C1 segment of cervical spinal cord (tissue), 14 donors: ENCODE measurements at places on chromosomes 5 and 9.

DNA sequence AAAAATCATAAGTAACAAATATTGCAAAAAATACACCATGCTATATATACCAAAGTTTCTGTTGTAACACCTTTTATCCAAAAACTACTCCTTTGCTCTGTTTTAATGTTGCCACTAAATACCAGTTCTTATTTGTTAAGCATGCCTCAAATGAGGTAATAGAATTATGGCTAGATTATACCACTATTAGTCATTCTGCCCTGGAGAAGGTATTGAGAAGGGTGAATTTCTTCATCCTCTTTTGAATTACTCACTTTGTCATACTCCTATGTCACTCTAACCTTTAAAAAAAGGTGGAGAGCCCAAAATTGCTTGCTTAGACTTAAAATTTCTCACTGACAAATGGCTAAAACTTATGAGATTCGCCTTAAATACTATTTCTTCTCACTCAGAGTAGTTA is 750.9 kb downstream of the MAT2B start:
- DNase-seq, result no peak

DNA sequence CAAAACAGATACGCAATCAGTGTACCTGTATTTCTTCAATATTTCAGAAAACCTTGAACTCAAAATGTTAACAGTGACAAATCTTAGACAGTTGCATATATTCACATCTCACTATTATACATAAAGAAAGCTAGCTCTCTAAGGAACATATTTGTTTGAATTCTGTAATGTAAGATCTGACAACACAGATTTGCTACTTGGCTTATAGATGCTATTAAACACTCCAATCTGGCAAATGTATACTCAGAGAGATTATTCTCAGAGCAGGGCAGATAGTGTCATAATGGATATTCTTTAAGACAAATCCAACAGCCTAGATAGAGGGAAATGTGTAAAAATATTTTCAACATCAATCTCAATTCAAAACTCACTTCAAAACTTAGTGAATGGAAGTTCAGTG is 794.5 kb upstream of the CDH9 start:
- DNase-seq, result no peak

- DNase-seq, result no peak
Observed at GRCh38 chr9:24572406-24572805, 26.7 kb upstream of the IZUMO3 start.

- no peak for DNase-seq
Observed at GRCh38 chr9:35993976-35994720, 36.2 kb upstream of the OR2S2 start.

DNA sequence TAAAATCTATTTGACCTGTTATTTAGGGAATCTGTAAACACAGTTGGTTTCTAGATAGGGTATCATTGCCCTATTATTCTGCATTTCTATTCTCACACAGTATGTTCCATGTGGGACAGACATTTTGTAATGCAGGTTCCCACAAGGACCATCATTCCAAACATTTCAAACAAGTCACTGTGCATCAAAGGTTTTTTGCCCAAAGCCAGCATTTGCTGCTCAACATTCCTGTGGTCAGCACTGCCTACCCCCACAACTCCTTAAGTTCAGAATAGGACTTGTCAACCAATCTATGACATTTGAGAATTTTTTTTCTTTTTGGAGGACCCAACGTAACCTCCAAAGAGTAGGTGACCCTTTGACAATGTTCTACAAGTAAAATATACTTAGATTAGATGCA is 95.7 kb downstream of the LPAR1 start:
- no peak for DNase-seq

- no peak for DNase-seq
Observed at GRCh38 chr9:137247135-137247915, 3.8 kb upstream of the STPG3 start.

- no peak for DNase-seq
Observed at GRCh38 chr5:27325513-27325912, 287.1 kb upstream of the CDH9 start.

DNA sequence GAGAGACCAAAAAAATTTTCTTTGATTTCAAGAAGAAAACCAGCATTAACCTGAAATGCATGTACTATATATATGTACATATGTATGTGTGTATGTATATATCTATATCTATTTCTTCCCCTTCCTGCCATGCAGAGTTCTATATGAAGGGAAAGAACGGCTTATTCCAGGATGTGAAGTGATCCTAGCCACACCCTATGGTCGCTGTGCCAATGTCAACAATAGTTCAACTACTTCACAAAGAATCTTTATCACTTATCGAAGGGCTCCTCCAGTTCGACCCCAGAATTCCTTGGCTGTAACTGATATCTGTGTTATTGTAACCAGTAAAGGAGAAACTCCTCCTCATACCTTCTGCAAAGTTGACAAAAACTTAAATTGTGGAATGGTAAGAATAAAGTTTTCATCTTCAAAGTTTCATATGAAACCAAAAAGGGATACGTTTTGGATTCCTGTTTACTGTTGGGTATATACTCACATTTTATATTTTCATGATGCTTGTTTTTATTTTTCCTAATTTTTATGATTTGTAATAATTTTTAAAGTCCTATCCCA is 56.2 kb downstream of the DENND4C start:
- no peak for DNase-seq

- no peak for DNase-seq
Observed at GRCh38 chr5:6404129-6404528, 25.8 kb upstream of the MED10 start.

DNA sequence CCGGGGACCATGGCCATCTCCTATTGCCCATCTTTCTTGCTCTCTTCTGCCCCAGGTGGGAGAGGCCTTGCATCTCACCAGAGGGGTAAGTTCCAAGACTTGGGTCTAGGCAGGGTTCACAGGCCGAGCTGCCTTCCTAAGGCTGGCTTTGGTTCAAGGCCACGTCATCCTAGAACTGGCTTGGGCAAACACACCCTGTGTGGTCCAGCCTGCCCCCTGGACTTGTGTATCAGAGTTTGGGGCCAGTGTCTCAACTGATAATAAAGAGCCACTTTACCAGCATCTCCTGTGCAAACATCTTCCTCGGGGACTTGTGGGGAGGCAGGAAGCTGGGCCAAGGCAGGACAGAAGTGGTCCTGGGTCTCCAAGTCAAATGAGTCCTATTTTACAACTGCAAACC is 17.8 kb downstream of the BOD1 start:
- no peak for DNase-seq

- no peak for DNase-seq
Observed at GRCh38 chr9:129676975-129677374, 11.5 kb downstream of the PRRX2 start.

GRCh38 chr9:129664746-129665388 is 580 bp upstream of the PRRX2 start:
- DNase-seq, result no peak

- no peak for DNase-seq
Observed at GRCh38 chr5:1497242-1497777, 26.4 kb downstream of the LPCAT1 start.

DNA sequence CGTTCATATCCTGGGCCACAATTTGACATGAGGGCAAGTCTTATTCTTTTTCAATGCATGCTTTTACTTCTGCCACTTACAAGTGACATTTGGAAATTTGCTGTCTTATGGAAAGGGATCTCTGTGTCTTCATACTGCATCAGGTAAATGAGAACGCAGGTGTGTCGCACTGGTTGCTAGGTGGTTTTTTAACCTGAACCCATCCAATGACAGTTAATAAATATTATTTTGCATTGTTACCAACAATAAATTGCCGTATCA is 1.1 kb downstream of the ADAMTS16 start:
- DNase-seq, result no peak

DNA sequence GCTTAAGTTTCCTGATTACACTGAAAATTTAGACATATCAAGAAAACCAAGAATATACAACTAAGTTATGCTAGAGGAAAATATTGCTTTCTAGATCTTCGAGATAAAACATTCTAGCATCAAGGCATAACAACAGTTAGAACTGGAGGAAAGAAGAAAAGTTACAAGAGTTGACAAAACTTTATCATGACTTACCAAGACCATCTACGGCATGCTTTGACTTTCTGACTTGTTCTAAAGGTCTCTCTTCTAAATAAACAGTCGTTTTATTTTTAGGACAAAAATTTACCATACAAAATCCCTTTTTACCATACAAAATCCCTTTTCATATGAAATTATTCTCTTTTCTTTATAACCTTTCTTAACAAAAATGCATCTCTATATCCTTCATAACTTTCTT is 1110.1 kb upstream of the CDH10 start:
- no peak for DNase-seq

DNA sequence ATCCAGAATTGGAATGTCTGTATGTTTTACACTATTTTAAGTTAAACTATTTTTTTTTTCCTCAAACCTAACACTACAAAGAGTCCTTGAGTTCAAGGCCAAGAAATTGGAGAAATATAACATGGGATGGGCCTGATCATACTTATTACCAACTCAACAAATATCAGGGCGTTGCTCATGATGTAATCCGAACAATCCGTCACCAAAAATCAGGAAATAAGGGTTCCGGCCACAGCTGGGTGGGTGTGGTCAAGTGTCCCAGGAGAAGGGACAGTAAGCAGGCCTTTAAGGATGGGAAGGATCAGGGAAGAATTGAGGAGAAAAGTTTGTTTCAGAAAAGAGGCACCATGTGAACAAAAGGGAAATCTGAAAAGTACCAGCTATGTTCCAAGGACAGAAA is 29.8 kb downstream of the MED27 start:
- DNase-seq, result no peak

- DNase-seq, result no peak
Observed at GRCh38 chr9:121881920-121882500, 211.1 kb downstream of the TTLL11 start.

- no peak for DNase-seq
Observed at GRCh38 chr9:137053944-137054931, at the start of gene ENTPD2. Gene ENTPD2, minus strand, starts transcription at chr9:137054061. Its CDS starts 64 bp downstream, at chr9:137053997.

- DNase-seq, result no peak
Observed at GRCh38 chr5:57414857-57415256, 67.8 kb downstream of the ACTBL2 start.

GRCh38 chr5:67530609-67531255 is 334.1 kb upstream of the CD180 start:
- no peak for DNase-seq

GRCh38 chr9:21993007-21993406 is 1.2 kb downstream of the CDKN2A start:
- DNase-seq, result no peak

GRCh38 chr9:21317956-21318923 is 13.1 kb upstream of the IFNA5 start:
- DNase-seq, result no peak

GRCh38 chr5:141809380-141810096 is 68.7 kb downstream of the PCDH1 start:
- no peak for DNase-seq

- no peak for DNase-seq
Observed at GRCh38 chr9:130352081-130352480, 86.5 kb downstream of the HMCN2 start.

GRCh38 chr5:140349244-140349643 is 2.8 kb upstream of the HBEGF start:
- no peak for DNase-seq

- DNase-seq, result peak; percentile 63
Observed at GRCh38 chr9:97980918-97981845, 2.0 kb upstream of the ANP32B start.

- DNase-seq, result no peak
Observed at GRCh38 chr5:8192840-8193239, 323.9 kb downstream of the MTRR start.

DNA sequence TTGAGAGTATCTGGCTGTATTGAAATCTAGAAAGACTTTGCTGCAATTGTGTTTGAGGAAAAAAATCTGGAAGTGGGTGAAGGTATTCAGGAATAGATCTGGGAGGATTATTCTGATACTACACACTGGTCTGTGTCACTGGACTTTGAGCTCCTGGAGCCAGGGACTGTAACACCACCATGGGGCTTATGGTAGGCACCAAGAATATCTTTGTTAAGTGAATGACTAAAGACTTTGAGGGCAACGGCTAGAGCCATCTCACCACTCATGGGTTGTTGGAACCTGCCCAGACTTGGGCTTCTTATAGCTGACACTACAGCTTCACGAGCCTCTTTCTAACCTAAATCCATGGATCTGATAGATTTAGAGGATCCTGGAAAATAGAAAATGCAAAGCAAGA is 10.2 kb downstream of the NFX1 start:
- DNase-seq, result no peak

DNA sequence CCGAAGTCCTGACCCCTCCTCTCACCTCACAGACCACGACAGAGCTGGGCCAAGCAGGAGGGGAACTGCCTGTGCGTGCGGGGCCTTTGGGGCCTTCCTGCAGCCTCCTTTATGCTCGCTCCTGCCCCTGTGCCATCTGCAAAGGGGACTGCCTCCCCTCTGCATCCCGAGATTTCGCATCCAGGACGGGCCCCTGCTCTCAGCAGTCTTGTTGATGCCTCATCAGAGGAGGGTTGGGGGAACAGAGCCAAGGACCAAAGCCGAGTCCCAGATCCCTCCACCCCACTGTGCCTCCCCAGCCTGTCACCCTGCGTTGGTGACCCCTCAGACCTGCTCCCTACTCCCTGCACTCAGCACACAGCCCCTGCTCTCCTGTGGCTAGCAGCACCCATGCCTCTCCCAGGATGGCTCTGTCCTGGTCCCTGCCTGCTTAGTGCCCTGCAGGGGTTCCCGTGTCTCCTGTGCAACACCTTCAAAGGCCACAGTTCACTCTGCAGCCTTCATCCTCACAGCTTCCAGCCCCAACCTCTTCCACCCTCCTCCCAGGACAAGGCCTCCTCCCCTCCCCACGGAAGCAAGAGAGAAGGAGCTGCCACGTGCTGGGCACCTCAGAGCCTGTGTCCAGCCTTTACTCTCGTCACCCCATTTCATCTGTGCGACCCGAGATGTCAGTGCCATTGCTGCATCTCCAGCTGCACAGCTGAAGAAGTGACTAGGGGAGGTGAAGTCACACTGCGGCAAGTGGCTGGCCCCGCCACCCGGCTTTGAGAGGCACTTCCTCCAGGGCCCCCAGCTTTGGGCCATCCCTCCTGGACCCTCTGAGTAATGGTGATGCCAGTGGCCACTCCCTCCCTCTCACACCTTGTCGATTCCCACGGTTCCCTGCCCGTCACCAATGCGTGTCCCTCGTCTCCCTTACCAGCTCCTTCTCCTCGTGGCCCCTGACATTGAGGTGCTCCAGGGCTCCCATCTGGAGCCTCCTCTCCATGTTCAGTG is 62.6 kb upstream of the LRRTM2 start:
- no peak for DNase-seq

GRCh38 chr5:168809218-168809617 is 230.1 kb upstream of the PANK3 start:
- DNase-seq, result no peak

GRCh38 chr5:176742246-176743105 is 67.9 kb upstream of the UNC5A start:
- peak; percentile 56 for DNase-seq
